Cerebellum (tissue), 4 donors: ENCODE measurements at places on chromosomes 4 and X. TPM values are rescaled to one million over a fixed set of nuclear protein-coding genes. Genes with fewer than 3 reads are reported as not detected.

The PAGE1 gene
- total RNA-seq = not detected

The AMBN gene
- total RNA-seq = not detected

The SLC6A14 gene
- not detected for total RNA-seq

The RTL3 gene
- total RNA-seq = not detected

The FGFBP1 gene
- not detected for total RNA-seq

The NOX1 gene
- total RNA-seq = not detected

The CTAG2 gene
- not detected for total RNA-seq

The EDNRA gene
- total RNA-seq = 10.5 TPM

The C4orf36 gene
- total RNA-seq = 1.7 TPM

The AKAP4 gene
- not detected for total RNA-seq

The CTAG1A gene
- total RNA-seq = not detected

The ARHGAP6 gene
- total RNA-seq = 5.1 TPM

The EPHA5 gene
- 93.4 TPM for total RNA-seq

The UGT2B15 gene
- total RNA-seq = not detected

The QDPR gene
- 17.5 TPM for total RNA-seq

The SPANXN2 gene
- not detected for total RNA-seq

The BEND4 gene
- 4.5 TPM for total RNA-seq
